ENCODE measurements at places on chromosomes 5 and 9. TPM values are rescaled to one million over a fixed set of nuclear protein-coding genes. Genes with fewer than 3 reads are reported as not detected.

Gene CD14
- 6.6 TPM for total RNA-seq

Gene TMC1
- total RNA-seq: 0.71 TPM

Gene OR13C3
- not detected for total RNA-seq

Gene RNF183
- not detected for total RNA-seq

Gene NFIB
- 28.8 TPM for total RNA-seq

Gene TLX3
- total RNA-seq: not detected

Gene DND1
- total RNA-seq: 0.36 TPM

Gene ABCA1
- total RNA-seq: 98.7 TPM

Gene CCDC127
- 5.5 TPM for total RNA-seq

Gene ENHO
- not detected for total RNA-seq

Gene CCL27
- 0.34 TPM for total RNA-seq

Gene GABRA6
- not detected for total RNA-seq

Gene GLDC
- 0.07 TPM for total RNA-seq

Gene WDR31
- 4.1 TPM for total RNA-seq

Gene FBXW5
- total RNA-seq: 164 TPM

Gene COL23A1
- total RNA-seq: under 0.01 TPM

Gene TAF11L13
- not detected for total RNA-seq

Gene CDC20B
- under 0.01 TPM for total RNA-seq

Gene SLC6A3
- total RNA-seq: not detected
